Nephron progenitor cell (in vitro differentiated cells): ENCODE measurements at places on chromosomes 11 and 22.

DNA sequence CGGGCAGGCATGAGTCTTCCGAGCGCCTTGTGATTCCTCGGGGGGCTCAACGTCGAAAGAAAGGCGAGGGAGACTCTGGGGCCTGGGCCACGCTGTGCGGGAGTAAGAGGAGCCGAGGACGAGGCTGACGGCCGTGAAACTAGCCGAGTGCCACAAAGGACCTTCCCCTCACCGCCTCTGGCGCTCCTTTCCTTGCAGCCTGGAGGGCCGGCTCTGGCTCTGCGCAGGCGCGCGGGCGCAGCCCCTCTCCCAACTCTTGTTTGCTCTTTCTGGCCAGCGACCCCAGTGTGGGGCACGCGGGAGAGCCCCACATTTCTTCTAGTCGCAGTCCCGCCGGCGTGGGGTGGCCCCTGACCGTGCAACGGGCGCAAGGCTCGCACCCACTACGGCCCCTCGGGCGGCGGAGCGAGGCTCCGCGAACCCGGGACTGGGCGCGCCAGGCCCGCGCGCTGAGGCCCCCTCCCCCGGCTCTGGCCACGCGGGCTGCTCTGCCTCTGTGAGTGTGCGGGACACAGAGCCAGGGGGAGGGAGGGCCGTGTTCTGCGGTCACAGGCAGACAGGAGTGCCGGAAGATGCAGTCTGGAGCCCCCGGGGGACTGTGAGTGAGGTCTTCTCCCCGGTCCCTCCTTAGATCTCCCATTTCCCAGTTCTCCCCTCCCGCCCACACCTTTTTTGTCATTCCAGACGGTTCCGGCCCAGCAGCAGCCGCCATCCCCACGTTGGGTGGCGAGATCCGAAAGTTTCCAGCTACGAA lies 1.0 kb upstream of the TOB2 start:
- peak overlapping the region; percentile 100 for H3K27ac ChIP-seq
- peak overlapping the region; percentile 98 for H3K4me3 ChIP-seq
- H3K27me3 ChIP-seq: peaks cover 2% of the 10 kb centered on the region
- peak; percentile 77 for DNase-seq
- peaks cover 27% of the 10 kb centered on the region for H3K4me1 ChIP-seq

DNA sequence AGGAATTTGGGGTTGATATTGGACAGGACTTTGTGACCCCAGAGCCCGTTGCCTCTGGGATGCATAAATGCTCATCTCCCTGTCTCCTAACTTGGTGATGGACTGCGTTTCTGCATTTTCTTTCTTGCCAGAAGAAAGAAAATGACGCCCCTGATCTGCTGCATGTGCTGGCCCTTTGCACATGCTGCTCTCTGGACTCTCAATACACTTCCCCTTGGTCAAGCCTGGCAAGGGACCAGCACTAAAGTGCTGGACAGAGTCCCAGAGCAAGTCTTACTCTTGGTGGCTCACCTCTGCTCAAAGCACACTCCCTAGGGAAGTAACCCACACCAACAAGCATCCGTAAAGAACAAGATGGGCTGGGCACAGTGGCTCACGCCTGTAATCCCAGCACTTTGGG lies 40.7 kb downstream of the MYH9 start:
- DNase-seq: no peak
- H3K36me3 ChIP-seq: peaks cover 31% of the 10 kb centered on the region
- H3K27ac ChIP-seq: no peak overlapping the region
- no peak overlapping the region for H3K4me3 ChIP-seq
- H3K4me1 ChIP-seq: peaks cover 32% of the 10 kb centered on the region

DNA sequence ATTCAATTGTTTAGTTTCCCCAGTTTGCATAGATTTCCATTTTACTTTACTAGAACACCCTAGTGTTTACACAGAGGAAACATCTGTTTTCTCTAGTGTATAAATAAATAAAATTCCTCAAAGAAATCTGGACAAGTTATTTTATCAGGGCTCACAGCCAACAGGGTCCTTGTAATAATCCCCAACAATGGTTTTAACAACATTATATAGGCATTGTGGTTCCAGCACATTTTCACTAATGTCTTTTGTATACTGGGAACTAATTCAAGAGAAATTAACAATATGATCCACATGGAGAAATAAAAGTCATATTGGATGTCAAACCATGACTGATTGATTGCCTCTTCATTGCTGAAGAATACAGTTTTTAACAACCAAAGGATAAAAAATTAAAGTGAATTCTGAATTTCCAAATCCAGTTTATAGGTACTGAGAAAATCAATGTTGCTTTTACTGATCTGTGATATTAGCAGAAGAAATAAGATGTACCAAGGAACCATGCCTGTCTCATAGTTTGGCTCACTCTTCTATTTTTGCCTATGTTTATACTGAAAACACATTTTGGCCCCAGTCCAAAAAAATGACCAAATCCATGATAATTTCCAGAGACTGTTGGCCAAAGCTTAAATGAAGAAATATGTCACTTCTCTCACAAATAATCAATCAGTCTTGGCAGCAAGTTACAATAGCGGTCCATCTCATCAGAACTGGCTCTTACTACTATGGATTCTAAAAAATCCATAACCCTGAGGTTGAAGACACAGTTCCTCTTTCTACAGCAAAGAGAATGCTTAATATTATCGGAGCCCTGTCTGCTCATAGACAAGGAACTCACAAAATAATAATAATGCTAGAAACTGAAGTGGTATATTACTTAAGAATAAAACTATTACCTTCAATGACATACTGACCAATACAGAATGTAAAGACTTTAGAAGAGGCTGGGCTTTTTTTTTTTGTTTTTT lies 1.4 kb upstream of the MS4A13 start:
- H3K4me3 ChIP-seq: no peak overlapping the region
- H3K4me1 ChIP-seq: no peaks in the 10 kb centered on the region
- H3K27me3 ChIP-seq: no peaks in the 10 kb centered on the region
- no peaks in the 10 kb centered on the region for H3K36me3 ChIP-seq
- H3K27ac ChIP-seq: no peak overlapping the region
- no peak for DNase-seq

GRCh38 chr11:126061707-126062678 lies 673 bp downstream of the CDON start:
- peaks cover 50% of the 10 kb centered on the region for H3K4me1 ChIP-seq
- peaks cover 9% of the 10 kb centered on the region for H3K27me3 ChIP-seq
- peak overlapping the region; percentile 93 for H3K4me3 ChIP-seq

GRCh38 chr11:92362989-92363388 lies 138.4 kb downstream of the FAT3 start:
- DNase-seq: no peak
- H3K36me3 ChIP-seq: peaks cover 16% of the 10 kb centered on the region
- no peaks in the 10 kb centered on the region for H3K27me3 ChIP-seq
- H3K4me1 ChIP-seq: no peaks in the 10 kb centered on the region
- H3K27ac ChIP-seq: no peak overlapping the region

- H3K4me3 ChIP-seq: no peak overlapping the region
- H3K27ac ChIP-seq: no peak overlapping the region
- H3K4me1 ChIP-seq: no peaks in the 10 kb centered on the region
- H3K36me3 ChIP-seq: no peaks in the 10 kb centered on the region
- no peak for DNase-seq
These were observed 44.5 kb upstream of the MMP7 start for GRCh38 chr11:102575012-102575411.

DNA sequence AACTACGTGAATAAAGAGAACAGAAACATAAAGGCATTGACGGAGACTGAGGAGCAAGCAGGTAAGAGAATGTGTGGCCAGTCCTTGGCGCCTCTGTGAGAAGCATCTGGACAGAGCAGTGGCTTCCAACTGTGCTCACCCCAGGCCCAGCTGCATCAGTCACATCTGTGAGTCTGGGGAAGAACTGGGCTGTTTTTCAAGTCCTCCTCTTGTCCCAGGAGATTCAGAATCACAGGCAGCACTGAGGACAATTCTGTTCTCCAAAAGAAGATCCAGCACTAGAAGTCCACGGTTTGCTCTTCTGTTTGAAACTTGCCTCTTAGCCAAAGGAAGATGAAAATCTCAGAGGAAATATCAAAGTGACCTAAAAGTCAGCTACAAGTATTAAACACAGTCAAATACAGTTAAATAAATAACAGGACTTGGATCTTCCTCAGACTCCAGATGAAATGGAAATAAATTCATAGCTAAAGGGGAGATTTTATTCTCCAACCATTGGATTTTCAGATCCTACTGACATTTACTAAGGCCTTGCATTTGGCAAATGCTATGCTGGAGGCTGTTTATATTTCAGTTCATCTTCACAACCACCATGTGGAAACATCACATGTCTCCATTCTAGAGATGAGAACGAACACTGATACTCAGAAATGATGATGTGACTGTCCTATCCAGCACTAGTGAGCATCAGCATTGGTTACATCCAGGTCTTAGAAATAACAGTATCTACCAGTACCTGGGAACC lies 14.1 kb downstream of the FAM181B start:
- no peak overlapping the region for H3K27ac ChIP-seq
- H3K4me1 ChIP-seq: peaks cover 21% of the 10 kb centered on the region
- no peak overlapping the region for H3K4me3 ChIP-seq
- H3K36me3 ChIP-seq: no peaks in the 10 kb centered on the region
- no peak for DNase-seq
- H3K27me3 ChIP-seq: no peaks in the 10 kb centered on the region

- peaks cover 13% of the 10 kb centered on the region for H3K36me3 ChIP-seq
- H3K4me1 ChIP-seq: peaks cover 30% of the 10 kb centered on the region
- DNase-seq: no peak
- no peak overlapping the region for H3K27ac ChIP-seq
- no peak overlapping the region for H3K4me3 ChIP-seq
These were observed 65.3 kb downstream of the MCM5 start for GRCh38 chr22:35465109-35465701.

DNA sequence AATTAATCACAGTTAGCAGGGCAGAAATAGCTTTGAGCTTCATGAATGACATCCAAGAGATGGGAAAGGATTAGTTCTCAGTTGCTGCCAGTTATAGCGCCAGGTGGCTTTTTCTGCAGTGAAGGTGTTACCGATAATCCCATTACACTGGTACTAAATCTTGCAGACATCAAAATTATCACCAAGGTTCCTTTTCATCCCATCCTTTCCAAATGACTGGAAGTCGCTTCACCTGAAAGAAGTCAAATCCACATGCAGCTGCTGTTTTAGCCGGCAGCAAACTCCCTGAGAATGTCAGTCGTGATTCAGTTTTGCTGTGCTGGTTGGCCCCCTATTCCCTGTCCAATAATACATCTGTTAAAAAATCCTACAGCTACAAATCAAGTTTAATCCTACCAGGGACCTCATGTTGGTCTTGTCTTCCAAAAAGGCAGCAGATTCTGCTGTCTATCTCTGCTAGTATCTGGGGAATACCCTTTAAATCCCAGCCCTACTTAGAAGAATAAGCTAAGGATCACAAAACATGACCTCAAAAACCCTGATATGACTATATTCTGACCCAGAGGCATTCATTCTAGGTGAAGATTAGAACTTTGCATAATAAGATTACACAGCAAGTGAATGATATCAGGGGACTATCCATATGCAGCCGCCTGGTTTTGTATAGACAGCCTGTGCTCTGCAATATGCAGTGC lies 31.7 kb downstream of the IMMP1L start:
- H3K36me3 ChIP-seq: peaks cover 12% of the 10 kb centered on the region
- H3K27me3 ChIP-seq: no peaks in the 10 kb centered on the region
- no peaks in the 10 kb centered on the region for H3K4me1 ChIP-seq
- H3K27ac ChIP-seq: no peak overlapping the region
- DNase-seq: no peak

DNA sequence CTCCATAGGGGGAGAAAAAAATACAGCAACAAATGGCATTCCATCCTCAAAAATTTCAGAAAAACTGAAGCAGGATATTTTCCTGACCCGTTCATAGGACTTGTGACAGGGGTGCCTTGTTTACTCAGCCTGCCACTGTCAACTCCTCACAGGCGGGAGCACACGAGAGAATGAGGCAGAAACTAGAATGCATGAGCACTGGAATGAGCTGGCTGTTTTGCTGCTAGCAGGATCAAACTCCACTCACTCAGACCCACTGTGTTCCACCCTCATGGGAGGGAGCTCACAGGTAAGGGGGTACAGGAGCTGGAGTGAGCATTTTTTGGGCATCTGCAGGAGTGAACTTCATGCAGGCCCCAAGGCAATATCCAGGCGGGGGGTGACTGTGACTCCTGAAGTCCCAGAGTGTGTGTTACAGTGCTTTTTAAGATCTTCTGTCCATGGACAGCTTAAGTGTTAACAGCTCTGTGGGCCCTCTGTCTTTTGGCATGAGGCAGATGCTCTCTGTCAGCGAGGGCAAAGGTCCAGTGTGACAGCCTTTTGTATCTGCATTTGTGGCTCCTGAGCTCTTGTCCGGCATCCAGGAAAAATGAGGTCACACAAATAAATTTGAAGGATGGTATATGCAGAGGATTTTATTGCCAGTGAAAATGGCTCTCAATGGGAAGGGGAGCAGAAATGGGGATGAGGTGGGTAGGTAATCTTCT lies 905.7 kb upstream of the TENM4 start:
- H3K27me3 ChIP-seq: peaks cover 6% of the 10 kb centered on the region
- no peaks in the 10 kb centered on the region for H3K4me1 ChIP-seq
- DNase-seq: no peak
- no peak overlapping the region for H3K27ac ChIP-seq
- H3K4me3 ChIP-seq: no peak overlapping the region

- H3K27ac ChIP-seq: no peak overlapping the region
- H3K36me3 ChIP-seq: no peaks in the 10 kb centered on the region
- no peak for DNase-seq
- peaks cover 32% of the 10 kb centered on the region for H3K4me1 ChIP-seq
- peaks cover 67% of the 10 kb centered on the region for H3K27me3 ChIP-seq
These were observed 654 bp downstream of the TMEM86A start for GRCh38 chr11:18699269-18699596.

GRCh38 chr11:832529-833113 lies at the start of gene CD151:
CD151 (plus strand) TSS chr11:832952; CDS start chr11:836070, 3,118 bp downstream.
- H3K36me3 ChIP-seq: no peaks in the 10 kb centered on the region
- peaks cover 49% of the 10 kb centered on the region for H3K27me3 ChIP-seq
- DNase-seq: peak; percentile 72
- peaks cover 46% of the 10 kb centered on the region for H3K4me1 ChIP-seq

DNA sequence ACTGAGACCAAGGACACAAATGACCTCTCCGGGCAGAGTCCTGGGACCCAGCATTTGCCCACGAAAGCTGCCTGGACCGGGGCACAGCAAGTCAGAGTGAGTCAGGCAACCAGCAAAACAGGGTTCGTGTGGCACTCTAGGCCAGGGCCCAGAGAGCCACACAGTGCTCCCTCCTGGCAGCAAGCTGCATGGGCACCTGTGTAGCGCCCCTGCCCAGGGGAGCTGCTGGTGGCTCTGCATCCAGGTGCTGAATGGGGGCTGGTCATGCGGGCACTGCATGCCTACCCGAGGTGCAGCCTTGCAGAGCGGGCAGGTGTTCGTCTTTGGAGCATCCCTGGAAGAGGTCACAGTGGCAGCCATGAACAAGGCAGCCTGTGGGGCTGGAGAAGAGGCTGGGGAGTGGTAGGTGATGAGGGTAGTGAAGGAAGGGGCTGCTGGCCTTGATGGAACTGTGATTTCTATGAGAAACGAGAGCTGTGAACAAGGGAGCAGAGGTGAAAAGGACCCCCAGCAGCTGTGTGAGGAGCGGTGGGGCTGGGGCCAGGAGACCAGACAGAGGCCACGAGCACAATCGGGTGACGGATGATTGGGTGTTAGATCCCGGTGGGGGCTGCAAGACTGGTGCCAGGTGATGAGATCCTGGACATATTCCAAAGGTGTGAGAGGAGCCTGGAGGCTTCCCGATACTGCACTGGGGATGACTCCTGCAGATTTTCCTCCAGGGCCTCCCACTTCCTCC lies 63.3 kb downstream of the DGCR2 start:
- no peak overlapping the region for H3K4me3 ChIP-seq
- H3K27me3 ChIP-seq: no peaks in the 10 kb centered on the region
- H3K36me3 ChIP-seq: peaks cover 33% of the 10 kb centered on the region
- no peak for DNase-seq

GRCh38 chr22:48752451-48753380 lies 1075.0 kb downstream of the BRD1 start:
- no peak overlapping the region for H3K4me3 ChIP-seq
- peaks cover 19% of the 10 kb centered on the region for H3K27me3 ChIP-seq
- DNase-seq: no peak
- H3K4me1 ChIP-seq: no peaks in the 10 kb centered on the region
- H3K36me3 ChIP-seq: no peaks in the 10 kb centered on the region
- no peak overlapping the region for H3K27ac ChIP-seq
